ENCODE measurements at places on chromosomes 4 and X. TPM values are rescaled to one million over a fixed set of nuclear protein-coding genes. Genes with fewer than 3 reads are reported as not detected.

The SYNPO2 gene
- 181 TPM for total RNA-seq

- no peaks in the 10 kb centered on the region for H3K4me1 ChIP-seq
- no peak overlapping the region for H3K27ac ChIP-seq
- no peak overlapping the region for H3K4me3 ChIP-seq
- no peaks in the 10 kb centered on the region for H3K36me3 ChIP-seq
Measured at GRCh38 chrX:9279234-9279544, 185.7 kb upstream of the TBL1X start.

DNA sequence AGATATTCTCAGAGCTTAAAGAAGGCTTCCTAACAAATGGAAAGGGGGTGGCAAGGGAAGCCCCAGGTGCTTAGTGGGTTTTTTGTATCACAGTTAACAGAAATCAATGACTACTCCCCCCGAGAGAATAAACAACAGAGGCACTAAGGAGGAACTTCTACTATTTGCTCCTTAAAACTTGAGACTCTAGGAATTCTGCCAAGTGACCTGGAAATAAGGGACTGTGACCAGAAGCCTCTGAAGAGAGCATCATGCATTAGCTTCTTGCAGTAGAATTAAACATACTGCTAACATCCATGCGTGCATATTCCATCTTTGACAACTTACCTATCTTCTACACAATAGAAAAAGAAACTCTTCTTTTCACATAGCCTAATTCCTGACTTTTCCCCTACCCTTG, 86.8 kb downstream of the CAMK2D start:
- no peaks in the 10 kb centered on the region for H3K27me3 ChIP-seq
- H3K4me1 ChIP-seq: no peaks in the 10 kb centered on the region
- H3K36me3 ChIP-seq: no peaks in the 10 kb centered on the region
- no peak for DNase-seq
- no peak overlapping the region for H3K4me3 ChIP-seq

The PAGE5 gene
- total RNA-seq: not detected

DNA sequence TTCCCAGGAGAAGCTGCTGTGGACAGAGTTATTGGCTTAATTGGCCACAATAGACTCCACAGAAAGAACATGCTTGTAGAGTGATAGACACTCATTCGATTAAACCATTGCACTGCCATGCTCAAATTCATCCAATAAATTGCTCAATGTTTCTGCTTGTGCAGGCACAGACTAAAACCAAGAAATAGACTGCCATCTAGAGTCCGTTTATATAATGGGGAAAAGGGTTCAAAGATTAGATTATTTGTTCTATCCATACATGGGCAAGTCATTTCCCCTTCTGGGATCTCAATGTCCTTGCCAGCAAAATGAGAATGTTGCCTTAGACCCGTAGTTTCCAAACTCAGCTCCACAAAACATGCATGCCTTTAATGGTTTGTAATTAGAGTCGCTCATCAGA, 8.7 kb downstream of the SMIM10 start:
- H3K27me3 ChIP-seq: no peaks in the 10 kb centered on the region
- DNase-seq: no peak
- H3K27ac ChIP-seq: no peak overlapping the region
- no peaks in the 10 kb centered on the region for H3K36me3 ChIP-seq

DNA sequence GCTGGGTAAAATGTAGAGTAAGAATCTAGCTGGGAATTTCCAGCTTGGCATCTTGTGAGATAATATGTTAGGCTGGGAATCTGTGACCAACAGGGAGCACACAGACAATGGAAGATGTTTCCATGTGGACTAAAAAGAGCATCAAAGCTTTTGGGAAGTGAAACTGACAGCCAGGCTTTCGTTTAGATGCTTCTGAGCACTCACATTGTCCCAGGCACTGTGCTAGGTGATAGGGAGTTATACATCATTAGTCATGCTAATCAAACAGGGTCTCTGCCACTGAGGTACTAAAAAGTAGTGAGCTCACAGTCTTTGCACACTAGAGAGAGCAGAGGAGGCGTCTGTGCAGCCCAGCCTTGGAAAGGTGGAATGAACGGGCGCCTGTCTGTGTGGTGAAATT, 101.9 kb upstream of the SCOC start:
- H3K36me3 ChIP-seq: no peaks in the 10 kb centered on the region
- no peaks in the 10 kb centered on the region for H3K4me1 ChIP-seq
- H3K27ac ChIP-seq: no peak overlapping the region

DNA sequence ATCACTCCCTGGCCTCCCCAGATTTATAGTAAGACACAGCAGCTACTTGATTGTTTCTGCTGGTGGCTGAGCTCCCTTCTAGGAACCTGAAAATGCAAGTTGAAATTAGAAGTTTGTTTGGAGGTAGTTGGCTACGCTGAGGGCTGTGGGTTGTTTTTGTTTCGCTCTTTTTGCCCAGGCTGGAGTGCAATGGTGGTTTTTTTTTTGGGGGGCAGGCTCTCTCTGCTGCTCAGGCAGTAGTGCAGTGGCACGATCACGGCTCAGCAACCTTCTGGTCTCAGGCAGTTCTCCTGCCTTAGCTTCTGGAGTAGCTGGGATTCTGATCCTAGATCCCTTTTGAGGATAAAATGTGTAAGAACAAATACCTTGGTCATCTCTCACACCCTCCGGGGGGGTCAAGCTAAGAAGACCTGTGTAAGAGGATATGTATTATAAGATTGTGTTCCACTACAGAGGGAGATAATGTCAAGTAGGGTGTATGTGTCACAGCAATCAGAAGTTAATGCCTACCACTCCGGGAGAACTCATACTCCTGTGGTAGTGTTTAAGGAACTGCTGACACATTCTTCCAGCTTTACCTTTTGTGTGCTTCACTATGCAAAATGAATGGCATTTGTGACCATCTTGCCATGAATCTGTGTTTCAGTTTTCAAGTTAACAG, 9.7 kb downstream of the JADE1 start:
- H3K4me1 ChIP-seq: no peaks in the 10 kb centered on the region
- H3K4me3 ChIP-seq: no peak overlapping the region
- no peak overlapping the region for H3K27ac ChIP-seq
- H3K36me3 ChIP-seq: no peaks in the 10 kb centered on the region
- H3K27me3 ChIP-seq: no peaks in the 10 kb centered on the region
- DNase-seq: no peak

GRCh38 chr4:103123114-103123513, 23.5 kb upstream of the BDH2 start:
- no peak for DNase-seq
- H3K4me3 ChIP-seq: no peak overlapping the region
- H3K27me3 ChIP-seq: no peaks in the 10 kb centered on the region

DNA sequence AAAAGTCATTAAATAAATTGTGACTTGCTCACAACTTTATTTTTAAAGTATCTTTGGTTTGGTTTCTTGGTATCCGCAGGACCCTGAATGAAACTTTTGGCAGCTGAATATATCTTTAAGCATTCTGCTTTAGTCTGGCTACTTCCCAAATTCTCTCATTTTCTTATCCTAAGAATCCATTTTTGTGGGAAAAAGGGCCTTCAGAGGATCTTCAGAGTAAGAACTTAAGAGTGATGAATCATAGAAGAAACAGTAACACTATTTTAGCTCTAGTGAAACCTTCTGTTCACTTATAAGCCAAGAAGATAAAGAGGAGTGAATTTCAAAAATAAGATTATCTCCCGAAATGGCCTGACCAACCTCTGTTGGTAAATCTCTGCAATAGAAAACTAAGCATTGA, 540.6 kb upstream of the MAGEB18 start:
- H3K27ac ChIP-seq: no peak overlapping the region
- no peaks in the 10 kb centered on the region for H3K36me3 ChIP-seq
- H3K27me3 ChIP-seq: no peaks in the 10 kb centered on the region
- no peak for DNase-seq

The UNC5C gene
- 15.5 TPM for total RNA-seq

DNA sequence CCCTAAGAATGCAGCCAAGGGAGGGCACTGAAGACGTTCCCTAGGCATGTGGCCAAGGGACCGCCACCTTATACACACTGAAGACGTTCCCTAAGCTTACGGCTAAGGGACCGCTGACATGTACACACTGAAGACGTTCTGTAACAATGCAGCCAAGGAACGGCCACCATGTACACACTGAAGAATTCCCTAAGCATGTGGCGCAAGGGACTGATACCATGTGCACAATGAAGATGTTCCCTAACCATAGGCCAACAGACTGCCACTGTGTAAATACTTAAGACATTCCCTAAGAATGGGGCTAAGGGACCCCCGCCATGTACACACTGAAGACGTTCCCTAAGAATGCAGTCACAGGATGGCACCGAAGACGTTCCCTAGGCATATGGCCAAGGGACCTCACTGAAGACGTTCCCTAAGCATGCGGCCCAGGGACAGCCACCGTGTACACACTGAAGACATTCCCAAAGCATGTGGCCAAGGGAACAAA, 36.1 kb downstream of the DHRSX start:
- H3K4me3 ChIP-seq: no peak overlapping the region
- no peaks in the 10 kb centered on the region for H3K4me1 ChIP-seq
- no peak for DNase-seq
- H3K36me3 ChIP-seq: no peaks in the 10 kb centered on the region
- no peaks in the 10 kb centered on the region for H3K27me3 ChIP-seq

GRCh38 chr4:87034527-87034926, 99.7 kb downstream of the AFF1 start:
- H3K4me3 ChIP-seq: no peak overlapping the region
- no peaks in the 10 kb centered on the region for H3K36me3 ChIP-seq
- no peak for DNase-seq
- no peak overlapping the region for H3K27ac ChIP-seq

- H3K4me1 ChIP-seq: no peaks in the 10 kb centered on the region
- H3K4me3 ChIP-seq: no peak overlapping the region
- no peak for DNase-seq
- no peaks in the 10 kb centered on the region for H3K36me3 ChIP-seq
Measured at GRCh38 chr4:70629469-70630090, 1.0 kb downstream of the ENAM start.

The KIAA0232 gene
- total RNA-seq: 35.3 TPM

DNA sequence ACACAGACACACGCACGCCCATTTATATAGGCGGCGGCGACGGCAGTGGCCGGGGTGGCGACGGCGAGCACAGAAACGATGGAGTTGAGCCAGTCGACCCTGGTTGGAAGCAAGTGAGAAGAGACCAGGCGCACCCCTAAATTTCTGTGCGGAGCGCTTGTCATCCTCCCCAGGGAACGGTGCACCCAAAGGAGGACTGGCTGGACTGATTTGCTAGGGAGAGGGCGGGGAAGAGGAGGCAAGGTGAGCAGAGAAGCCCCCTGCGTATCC, 302 bp downstream of the NHS start:
- DNase-seq: no peak
- peak overlapping the region; percentile 38 for H3K4me3 ChIP-seq
- no peaks in the 10 kb centered on the region for H3K36me3 ChIP-seq
- no peaks in the 10 kb centered on the region for H3K27me3 ChIP-seq

DNA sequence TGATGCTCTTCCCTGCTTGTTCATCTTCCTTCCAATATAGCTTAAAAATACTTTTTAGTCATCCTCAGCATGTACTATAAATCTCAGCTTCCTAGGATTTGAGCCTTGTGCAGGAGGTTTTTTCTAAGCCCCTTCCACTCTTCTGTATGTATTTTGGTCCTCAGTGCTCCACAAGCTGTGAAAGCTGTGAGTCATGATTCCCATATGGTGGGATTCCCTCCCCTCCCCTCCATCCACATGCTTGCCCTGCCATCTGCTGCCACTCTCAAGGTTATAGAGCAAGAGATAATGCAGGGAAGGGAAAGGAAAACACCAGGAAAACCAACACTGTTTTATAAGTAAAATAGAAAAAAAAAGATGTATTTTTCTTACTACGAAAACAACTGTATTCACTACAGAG, 58.5 kb upstream of the AP1S2 start:
- no peaks in the 10 kb centered on the region for H3K27me3 ChIP-seq
- no peak for DNase-seq
- H3K27ac ChIP-seq: no peak overlapping the region
- no peak overlapping the region for H3K4me3 ChIP-seq
- no peaks in the 10 kb centered on the region for H3K36me3 ChIP-seq

- no peaks in the 10 kb centered on the region for H3K4me1 ChIP-seq
- H3K36me3 ChIP-seq: no peaks in the 10 kb centered on the region
- no peak overlapping the region for H3K27ac ChIP-seq
- H3K27me3 ChIP-seq: no peaks in the 10 kb centered on the region
- no peak overlapping the region for H3K4me3 ChIP-seq
- DNase-seq: no peak
Measured at GRCh38 chrX:110210417-110211139, 107.3 kb downstream of the AMMECR1 start.

- H3K4me1 ChIP-seq: no peaks in the 10 kb centered on the region
- no peak within 1 kb of the TSS for H3K4me3 ChIP-seq
- DNase-seq: no peak
- no peak within 1 kb of the TSS for H3K27ac ChIP-seq
- H3K27me3 ChIP-seq: no peaks in the 10 kb centered on the region
Measured at GRCh38 chrX:1212532-1212931, at the start of gene CRLF2. Gene CRLF2, minus strand, starts transcription at chrX:1212649. Its CDS starts 15 bp downstream, at chrX:1212634.

- no peak overlapping the region for H3K4me3 ChIP-seq
- H3K27me3 ChIP-seq: no peaks in the 10 kb centered on the region
- no peaks in the 10 kb centered on the region for H3K4me1 ChIP-seq
- H3K36me3 ChIP-seq: no peaks in the 10 kb centered on the region
- no peak for DNase-seq
Measured at GRCh38 chrX:287670-288069, 6.5 kb downstream of the PLCXD1 start.

The HNRNPDL gene
- total RNA-seq: 158 TPM

- no peak for DNase-seq
- no peak overlapping the region for H3K4me3 ChIP-seq
- H3K4me1 ChIP-seq: peaks cover 11% of the 10 kb centered on the region
- H3K27me3 ChIP-seq: no peaks in the 10 kb centered on the region
Measured at GRCh38 chr4:185840201-185840600, 28.2 kb upstream of the SORBS2 start.

The TIGD4 gene
- total RNA-seq: 0.64 TPM

The EXOC1L gene
- not detected for total RNA-seq

The GRID2 gene
- 0.09 TPM for total RNA-seq

DNA sequence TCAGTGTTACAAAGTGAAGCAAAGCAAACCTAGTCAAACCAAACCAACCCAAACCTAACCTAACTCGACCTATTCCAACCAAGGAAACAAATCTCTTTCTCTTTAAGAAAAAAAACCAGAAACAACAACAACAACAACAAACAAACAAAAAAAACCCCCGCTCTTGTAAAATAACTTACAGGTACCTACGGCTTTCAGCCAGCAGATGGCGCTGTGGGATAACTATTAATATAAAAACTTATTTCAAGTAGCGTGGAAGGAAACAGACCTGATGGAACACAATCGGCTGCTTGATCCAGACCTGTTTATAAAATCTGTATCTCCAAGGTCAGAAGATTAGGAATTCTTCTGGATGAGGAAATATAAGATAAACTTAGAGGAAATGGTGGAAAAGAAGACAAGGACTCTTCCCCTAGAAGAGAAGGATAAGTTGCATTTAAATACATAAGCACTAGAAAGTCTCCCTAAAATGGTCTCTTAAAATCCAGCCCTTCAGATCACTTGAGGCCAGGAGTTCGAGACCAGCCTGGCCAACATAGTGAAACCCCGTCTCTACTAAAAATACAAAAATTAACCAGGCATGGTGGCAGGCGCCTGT, 34.4 kb upstream of the CDKL5 start:
- no peaks in the 10 kb centered on the region for H3K36me3 ChIP-seq
- no peaks in the 10 kb centered on the region for H3K27me3 ChIP-seq
- no peaks in the 10 kb centered on the region for H3K4me1 ChIP-seq
- no peak overlapping the region for H3K27ac ChIP-seq
- H3K4me3 ChIP-seq: no peak overlapping the region

The SORCS2 gene
- total RNA-seq: 4.4 TPM

Data from prostate gland (tissue), 2 donors.